Erythroblast (primary cell): ENCODE measurements at places on chromosomes 3 and 15.

DNA sequence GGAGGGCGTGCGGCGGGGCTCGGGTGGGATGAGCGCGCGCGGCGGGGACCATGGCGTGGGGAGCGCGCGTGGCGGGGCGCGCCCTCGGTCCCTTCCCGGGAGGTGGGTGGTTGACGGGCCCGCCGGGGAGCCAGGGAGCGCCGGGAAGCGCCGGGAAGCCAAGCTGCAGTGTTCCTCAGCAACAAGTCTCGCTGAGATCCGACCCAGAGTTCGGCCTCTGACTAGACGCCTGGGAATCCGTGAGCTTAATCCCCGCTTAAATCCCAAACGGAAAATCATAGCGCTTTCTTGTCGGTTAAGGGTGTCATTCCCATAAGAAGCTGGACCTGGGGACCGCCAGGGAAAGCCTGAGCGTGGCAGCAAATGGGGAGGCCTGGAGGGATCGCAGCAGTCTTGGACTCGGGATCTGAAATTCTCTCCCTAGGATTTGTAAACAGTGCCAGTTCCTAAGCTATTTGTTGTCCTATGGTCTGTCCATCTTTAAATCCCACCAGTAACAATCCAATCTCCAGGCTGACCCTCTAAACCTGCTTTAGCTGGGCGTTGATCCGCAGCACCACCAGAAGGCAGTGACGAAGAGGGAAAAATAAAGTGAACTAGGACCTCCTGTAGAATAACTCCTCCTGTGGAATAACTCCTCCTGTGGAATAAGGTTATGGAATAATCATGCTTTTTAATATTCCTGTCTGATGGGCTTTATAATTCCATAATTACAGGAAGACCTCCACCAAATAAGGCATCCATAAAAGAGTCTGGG, 570 bp upstream of the NEDD4 start:
- DNase-seq = no peak

DNA sequence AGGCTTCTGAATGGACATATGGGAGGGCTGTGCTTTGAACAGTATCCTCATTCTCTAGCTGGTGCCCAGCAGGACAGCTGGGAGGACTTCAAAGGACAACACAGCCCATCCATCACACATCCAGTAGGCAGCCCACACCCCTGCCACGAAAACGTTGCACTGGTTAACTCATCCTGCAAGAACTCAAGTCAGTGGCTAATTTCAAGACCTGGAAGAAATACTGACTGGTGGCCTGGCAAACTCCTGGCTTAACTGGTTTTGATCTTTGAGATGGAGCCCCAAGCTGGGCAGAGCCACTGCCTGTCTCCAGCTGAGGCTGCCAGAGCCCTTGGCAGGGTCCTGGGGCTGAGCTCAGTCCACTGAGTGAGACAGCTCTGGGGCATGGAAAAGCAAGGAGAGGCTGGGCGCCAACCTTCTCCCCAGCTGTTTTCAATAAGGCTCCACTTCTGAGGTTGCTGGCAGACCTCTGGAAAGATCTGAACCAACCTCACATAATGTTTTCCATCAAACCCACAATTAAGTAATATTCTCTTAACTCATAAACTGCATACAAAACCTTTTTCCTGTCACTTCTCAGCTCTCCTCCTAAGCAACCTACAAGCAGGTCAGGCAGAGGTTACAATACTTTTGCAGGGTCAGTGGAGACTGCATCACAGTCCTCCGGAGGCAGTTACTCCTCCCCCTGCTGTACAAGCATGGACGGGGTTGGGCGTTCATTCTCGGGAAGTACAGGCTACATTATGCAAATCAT, 110.3 kb downstream of the MYLK start:
- DNase-seq = no peak

DNA sequence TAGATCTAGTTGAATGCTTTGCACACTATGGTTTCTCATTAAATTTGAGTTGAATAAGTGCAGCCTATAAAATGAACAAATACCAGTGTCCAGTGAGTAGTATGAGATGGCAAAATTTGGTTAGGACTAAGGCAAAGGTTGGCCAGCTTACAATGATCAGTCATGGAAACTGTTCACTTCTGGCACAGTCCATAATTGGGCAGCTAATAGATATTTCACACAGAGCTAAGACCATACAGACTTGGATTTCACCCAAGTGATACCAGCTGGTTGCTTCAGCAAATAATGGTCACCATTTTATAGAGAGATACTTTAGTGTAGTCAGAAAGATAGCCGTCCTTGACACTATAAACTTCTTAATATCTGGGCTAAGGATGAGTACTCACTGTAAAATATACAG, 15.7 kb downstream of the GAP43 start:
- no peak for DNase-seq

- no peak for DNase-seq
Observed at GRCh38 chr3:187046033-187046432, 93.3 kb downstream of the RPL39L start.

GRCh38 chr3:14946739-14947099, 664 bp upstream of the NR2C2 start:
- DNase-seq = no peak

DNA sequence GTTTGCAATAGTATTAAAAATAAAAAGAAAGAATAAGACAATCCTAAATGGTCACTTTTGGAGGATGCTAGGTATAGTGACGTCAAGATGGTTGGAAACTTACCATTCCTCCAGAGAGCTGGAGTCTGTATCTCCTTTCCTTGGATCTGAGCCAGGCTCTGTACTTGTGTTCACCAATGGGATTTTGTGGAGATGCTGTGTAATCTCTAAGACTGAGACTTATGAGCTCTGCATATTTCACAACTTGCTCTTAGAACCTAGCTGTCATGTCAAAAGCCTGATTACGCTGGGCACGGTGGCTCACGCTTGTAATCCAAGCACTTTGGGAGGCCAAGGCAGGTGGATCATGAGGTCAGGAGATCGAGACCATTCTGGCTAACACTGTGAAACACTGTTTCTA, 126.8 kb upstream of the CLSTN2 start:
- no peak for DNase-seq

- DNase-seq = no peak
Observed at GRCh38 chr3:141659821-141660613, 78.1 kb upstream of the RNF7 start.

GRCh38 chr3:136955813-136956212, 2.0 kb upstream of the IL20RB start:
- DNase-seq = no peak

- DNase-seq = no peak
Observed at GRCh38 chr3:66675366-66675765, 174.5 kb upstream of the LRIG1 start.

DNA sequence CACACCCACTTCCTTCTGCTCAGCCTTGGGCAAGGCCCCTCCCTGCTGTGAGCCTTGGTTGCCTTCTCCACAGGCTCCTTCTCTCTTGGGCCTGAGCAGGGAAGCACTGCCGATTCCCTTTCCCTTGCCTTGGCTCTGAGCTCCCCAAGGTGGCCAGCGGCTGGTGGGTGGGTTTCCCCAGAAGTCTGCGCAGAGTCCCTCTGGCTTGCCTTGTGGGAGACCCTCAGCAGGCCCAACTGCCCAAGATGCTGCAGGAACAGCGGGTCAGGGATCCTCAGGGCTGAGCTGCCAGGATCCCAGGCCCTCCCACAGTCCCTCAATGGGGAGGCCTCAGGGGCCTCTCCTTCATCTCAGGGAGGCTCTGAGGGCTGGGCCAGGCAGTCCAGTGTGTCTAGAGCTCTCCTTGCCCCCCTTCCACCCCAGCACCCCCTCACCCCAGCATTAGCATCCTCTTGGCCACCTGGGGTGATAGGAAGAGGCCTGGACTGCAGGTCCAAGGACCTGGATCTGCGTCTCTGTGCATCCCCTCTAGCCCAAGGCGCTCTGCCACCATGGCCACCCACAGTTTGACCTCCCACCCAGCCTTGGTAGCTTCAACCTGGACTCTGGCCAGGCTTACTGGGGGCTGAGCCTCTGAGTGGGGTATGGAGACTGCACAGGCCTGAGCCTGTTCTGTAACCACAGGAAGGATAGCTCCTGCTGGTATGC, 68.6 kb downstream of the EXOG start:
- DNase-seq = no peak
